D721Med (cell line): ENCODE measurements at places on chromosomes 3 and 15.

- no peak for DNase-seq
Observed at GRCh38 chr15:53837263-53837662, 77.8 kb upstream of the WDR72 start.

DNA sequence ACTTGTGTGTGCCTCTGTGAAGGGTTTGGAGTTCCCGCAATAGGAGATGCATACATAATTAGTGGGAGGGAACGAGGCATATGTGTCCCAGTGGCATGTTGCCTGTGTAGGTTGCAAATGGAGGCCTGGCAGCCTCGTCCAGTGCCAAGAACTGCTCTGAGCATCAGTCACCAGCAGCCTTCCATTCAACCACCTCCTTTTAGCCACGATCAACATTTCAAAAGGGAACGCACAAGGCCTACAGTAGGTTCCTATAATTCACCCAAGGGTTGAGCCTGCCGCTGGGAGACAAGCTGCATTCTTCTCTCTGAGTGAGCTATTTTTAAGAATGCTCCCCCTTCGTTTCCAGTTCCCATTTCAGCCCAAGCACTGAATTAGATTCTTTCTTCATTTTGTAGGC, 78.8 kb upstream of the CTNNB1 start:
- no peak for DNase-seq

DNA sequence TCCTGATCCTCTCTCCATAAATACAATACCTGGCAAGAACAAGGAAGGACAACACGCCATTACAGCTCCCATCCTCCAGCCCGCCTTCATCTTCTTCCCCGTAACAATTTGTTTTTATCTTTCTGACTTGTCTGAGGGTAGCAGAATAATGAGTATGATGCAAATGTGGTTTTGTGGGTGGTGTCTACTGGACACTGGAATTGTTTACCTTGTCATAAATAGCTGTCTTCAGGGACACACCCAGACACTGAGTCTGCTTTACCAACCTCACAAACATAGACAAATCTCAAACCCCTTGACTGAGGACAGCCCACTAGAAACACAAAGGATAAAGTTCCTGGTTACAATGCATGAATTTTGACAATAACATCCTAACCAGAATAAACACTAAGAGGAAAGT, 13.4 kb downstream of the WDR72 start:
- no peak for DNase-seq

- DNase-seq = no peak
Observed at GRCh38 chr15:72382146-72382545, 6.3 kb upstream of the HEXA start.

- no peak for DNase-seq
Observed at GRCh38 chr3:48503401-48504050, 448 bp downstream of the SHISA5 start.

DNA sequence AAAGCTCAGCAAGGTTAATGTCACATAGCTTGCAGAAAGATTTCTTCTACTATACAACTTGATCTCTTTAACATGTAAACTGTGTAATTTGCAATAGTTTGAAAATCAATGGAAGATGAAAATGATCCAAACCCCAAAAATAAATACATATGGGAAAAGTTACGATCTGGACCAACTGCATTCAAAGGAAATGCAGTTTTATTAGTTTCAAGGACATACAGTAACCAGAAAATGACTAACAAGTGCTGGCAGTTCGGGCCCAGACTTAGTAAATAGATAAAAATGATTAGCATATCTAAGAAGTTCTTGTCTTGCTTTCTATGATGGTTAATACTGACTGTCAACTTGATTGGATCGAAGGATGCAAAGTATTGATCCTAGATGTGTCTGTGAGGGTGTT, 37.3 kb upstream of the LEKR1 start:
- DNase-seq = no peak

GRCh38 chr3:89221924-89222323, 114.5 kb downstream of the EPHA3 start:
- no peak for DNase-seq

GRCh38 chr15:58590926-58591325, 158.6 kb downstream of the ADAM10 start:
- no peak for DNase-seq

- DNase-seq = no peak
Observed at GRCh38 chr3:69445024-69445423, 59.1 kb upstream of the FRMD4B start.

DNA sequence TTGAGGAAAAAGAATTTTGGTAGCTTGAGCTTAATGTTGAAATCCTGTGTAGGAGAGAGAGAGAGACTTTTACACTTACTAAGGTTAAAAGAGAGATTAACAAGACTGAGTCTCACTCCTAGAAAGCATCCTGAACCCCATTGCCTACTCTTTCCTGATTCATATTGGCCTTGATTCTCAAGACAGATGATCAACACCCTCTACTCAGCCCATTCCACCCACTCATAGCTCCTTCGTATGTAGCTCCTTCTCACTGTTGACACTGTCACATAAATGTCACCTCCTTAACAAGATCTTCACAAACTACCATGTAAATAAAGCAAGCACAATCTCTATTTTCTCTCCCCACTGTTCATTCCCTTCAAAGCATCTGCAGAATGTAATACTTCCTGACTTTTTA, 574.6 kb upstream of the LMCD1 start:
- DNase-seq = no peak

DNA sequence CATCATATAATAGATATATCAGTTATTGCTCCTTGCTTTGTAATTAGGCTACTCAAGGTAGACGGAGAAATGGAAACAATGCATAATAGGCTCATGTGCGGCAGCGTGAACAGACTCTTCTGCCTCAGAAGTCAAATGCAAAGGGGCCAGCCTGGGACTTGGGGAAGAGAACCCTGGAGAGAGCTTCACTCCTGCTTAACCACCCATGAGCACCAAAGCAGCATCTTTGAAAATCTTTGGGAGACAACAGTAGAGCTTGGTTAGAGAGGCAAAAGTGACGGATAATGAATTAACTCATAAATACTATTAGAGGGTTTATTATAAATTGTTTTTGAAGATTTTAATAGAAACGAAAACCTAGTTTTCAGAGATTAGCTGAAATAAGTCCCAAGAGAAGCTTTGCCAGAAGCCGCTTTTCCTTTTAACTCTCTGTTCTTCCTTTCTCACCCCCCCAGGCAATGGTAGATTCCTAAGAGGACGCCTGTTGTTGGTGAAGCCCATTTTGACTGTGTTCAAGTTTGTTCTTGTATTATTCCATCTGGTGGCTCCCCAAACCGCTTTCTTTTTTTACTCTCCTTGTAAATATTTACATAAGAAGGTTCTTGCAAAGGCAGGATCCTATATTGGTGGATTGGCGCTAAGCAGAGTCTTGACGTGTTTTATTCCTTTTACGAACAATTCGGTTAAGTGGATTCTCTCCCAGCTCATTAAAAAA, 196.0 kb upstream of the TPRG1 start:
- no peak for DNase-seq

DNA sequence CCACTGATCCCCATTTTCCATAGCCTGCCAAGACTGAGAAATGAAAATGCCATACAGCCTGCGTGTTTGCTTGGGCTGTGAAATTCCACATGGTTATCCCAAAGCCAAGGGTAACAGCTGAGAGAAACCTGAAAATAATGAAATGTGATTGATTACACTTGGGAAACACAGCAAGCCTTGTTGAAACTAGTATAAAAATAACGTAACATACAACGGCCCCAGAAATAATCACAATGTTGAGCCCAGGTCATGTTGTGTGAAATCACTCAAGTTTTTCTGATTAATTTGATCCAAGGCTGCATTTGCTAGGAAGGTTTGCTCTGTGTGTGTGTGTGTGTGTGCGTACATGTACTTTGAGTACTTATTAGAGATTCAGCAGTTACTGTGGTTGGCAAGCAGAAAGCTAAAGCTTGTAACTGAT, 269.0 kb downstream of the OXSM start:
- DNase-seq = no peak

GRCh38 chr15:63986751-63987341, 59.4 kb downstream of the DAPK2 start:
- no peak for DNase-seq

- DNase-seq = no peak
Observed at GRCh38 chr3:30606301-30607031, at the start of gene TGFBR2. Gene TGFBR2 (plus strand): TSS chr3:30606601. CDS start chr3:30606884, 283 bp downstream.

- DNase-seq = no peak
Observed at GRCh38 chr3:194852831-194853508, 167.3 kb downstream of the FAM43A start.

DNA sequence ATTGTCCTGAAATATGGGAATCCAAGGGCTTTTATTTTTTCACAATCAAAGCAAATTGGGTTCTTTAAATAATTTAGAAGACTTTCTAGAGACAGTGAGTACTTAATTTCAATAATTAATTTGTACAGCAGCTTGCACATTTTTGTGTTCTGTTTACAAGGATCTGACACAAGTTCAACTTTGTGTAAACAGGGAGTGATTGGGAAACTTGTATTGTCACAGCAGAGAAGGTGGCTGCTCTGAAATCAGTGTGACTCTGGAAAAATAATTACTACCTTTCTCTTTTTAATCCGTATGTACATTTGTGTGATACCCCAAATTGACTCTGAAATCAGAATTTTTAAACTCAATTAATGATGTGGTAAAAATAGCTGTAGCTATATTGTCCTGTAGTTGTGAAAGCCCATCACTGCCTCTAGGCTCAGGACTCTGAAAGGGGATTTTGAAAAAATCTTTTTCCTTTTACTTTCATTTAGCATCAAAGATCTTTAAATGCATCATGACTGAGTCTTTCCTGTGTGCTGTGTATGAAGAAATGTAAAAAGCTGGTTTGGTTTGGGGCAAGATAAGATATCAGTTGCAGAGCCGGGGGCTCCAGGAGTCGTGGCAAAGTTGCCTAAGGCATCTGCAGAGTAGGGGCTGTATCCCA, 45.1 kb downstream of the MFSD1 start:
- no peak for DNase-seq

GRCh38 chr3:192745150-192745549, 17.8 kb upstream of the FGF12 start:
- no peak for DNase-seq

DNA sequence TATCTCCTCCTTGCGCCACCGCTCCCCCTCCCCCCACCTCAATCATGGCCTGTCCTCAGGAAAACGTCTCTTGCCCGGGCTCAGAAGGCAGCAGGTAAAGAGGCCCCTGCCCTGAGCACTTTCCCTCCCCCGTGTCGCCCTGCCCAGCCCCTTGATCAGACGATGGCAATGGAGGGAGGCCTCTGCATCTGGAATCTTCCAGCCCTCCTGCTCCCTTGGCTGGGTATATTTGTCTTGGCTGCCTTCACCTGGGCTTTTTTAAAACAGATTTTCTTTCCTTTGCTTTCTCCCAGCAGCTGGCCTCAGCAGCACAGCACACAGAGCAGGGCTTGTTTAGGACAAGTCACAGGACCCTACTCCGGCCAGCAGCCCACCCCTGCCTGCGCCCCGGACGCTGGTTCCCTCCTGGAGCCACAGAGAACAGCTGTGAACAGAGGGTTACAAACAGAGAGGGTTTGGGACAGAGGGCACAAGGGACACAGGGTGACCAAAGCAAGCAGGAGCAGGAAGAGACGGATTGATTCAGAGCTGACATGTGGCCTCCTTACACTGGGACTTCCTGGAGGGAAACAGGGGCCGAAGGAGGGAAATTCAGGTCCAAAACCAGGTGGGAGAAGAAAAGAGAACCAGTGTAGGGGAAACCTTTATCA, 78.7 kb downstream of the ISG20 start:
- no peak for DNase-seq

DNA sequence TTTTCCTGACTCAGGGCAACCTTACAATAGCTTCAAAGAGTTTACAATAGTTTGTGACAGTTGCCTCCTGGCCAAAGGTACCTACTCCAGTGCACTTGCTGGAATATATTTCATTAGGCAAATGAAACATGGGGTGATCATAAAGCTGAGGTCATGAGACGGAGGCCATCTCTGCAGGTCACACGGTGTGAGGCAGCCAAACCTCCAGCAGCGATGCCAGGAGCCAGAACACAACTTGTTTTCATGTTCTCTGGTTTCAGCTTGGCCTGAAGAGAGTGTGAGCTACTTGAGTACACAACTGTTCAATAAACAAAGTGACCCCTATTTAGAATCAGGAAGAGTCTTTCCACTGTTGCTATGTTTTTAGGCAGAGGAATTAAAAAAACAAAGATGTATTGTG, 42.7 kb upstream of the PYGO1 start:
- no peak for DNase-seq

GRCh38 chr3:88408935-88409334, 259.2 kb downstream of the C3orf38 start:
- no peak for DNase-seq

DNA sequence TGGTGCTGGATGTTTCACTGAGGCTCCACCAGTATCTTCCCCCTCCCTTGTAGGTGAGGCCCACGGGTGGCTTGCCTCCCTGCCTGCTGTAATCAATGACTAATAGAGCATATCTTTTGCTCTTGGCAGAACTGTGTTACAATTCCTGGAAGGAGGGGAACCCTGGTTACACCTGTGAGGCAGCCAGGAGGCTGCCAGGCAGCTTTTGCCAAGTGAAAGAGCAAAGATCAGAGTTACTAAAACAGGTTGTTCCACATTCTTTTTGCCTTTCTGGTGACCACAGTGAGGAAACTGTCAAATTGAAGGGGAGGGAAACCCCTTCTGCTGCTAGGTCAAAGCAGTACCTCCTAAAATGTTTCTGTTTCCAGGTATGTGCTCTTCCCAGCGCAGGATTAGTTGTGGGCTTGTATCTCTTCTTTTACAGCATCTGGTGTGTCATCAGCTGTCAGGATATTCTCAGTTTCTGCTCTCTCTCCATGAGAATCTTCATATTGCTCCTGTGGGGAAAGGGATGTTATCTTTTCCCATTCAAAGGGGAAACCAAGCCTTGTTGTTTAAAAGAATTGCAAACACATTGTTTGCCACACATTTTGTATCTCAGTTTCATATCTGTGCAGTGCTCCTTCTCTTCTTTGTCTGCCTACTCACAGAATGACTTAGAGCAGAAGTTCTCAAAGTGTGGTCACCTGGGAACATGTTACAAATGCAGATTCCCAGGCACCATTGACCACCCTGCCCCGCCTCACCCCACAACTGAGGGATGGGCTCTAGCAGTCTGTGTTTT, 137.4 kb upstream of the UMPS start:
- no peak for DNase-seq

DNA sequence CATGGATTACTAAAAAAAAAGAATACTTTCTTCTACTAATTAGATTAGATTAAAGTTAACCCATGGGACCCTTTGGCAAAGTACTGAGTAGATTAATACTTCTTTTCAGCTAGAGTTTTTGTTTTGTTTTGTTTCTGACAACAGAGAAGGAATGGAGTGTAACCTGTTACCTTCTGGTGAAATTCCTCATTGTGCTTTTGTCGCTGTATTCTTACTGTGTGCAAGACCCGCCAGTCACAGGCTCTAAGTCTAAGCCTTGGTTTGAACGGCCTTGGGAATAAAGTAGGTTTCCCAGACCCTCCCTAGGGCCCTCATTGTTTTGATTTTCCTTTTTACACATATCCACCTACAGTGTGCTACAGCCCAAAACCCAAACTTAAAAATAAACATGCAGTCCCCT, 171.1 kb upstream of the IL12A start:
- DNase-seq = no peak
